ENCODE measurements at places on chromosomes 13 and 19.

DNA sequence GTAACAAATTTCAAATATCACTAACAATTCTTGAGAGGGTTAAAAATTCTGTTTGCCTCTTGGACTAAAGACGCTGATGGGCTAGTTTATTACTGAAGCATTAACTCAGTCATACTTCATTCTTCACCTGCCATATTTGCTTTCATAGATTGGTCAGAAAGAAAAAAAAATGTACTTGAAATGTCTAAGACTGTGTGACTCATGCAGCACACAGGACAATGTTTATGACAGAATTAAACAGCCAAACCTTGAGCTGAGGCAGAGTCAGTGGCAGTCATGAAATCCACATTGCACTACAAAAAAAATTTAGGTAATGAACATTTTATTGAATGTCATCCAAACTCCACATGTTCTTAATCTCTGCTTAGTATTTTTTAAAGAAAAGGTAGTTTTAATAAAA is 135.6 kb downstream of the PRR20E start:
- DNase-seq, result no peak

DNA sequence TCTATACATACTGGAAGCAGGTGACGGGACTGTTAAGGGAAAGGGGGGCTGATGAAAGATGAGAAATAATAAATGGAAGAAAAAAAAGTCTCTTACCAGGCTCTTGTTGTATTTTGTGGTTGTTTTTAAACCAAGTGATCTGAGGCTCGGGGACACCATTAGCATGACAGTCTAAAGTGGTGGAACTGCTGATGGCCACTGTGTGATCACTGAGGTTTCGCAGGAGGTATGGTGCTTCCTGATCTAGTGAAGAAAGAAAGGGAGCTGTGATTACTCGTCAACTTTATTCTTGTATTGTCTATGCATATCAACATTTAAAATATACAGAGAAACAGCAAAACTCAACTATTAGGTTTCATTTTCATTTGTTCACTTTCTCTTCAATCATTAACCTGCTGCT is 110.1 kb downstream of the FLT1 start:
- DNase-seq, result no peak

DNA sequence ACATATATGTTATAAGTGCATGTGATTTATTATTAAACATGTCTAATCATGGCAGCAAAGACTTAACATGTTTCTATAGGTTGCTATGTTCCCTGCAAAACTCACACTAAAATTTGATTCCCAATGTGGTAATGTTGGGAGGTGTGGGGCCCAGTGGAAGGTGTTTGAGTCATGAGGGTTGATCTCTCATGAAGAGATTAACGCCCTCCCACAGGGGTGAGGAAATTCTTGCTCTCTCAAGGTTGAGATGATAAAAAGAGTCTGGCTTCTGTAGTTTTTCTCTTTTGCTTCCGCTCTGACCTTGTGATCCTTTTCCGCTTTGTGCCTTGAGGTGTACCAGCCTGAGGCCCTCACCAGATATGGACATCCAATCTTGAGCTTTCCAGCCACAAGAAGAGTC is 737.5 kb upstream of the SLITRK5 start:
- no peak for DNase-seq

DNA sequence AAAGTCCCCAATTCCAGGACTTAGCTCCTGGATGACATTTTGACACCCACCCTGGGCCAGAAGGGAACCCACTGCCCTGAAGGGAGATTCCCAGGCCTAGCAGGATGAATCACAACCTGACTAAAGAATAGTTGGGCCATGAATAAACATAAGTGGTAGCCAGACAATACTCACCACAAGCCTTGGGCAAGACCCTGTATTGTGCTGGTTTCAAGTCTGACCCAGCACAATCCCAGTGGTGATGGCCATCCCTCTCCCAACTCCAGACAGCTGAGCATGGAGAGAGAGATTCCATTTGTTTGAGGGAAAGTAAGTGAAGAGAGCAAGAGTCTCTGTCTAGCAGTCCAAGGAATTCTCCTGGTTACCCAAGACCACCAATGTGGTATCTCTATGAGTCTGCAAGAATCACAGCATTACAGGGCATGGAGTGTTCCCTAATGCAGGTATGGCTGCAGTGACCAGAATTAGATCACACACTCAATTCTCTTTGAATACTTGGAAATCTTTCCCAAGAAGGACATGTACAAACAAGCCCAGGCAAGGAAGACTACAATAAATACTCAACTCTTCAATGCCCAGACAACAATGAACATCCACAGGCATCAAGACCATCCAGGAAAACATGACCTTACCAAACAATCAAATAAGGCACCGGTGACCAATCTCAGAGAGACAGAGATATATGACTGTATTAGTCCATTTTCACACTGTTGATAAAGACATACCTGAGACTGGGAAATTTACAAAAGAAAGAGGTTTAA is 158.0 kb downstream of the VWA8 start:
- peak; percentile 23 for DNase-seq

GRCh38 chr13:94666065-94666464 is 46.3 kb downstream of the SOX21 start:
- DNase-seq, result no peak

- DNase-seq, result peak; percentile 81
Measured at GRCh38 chr13:39451860-39452301, 151.1 kb downstream of the LHFPL6 start.

DNA sequence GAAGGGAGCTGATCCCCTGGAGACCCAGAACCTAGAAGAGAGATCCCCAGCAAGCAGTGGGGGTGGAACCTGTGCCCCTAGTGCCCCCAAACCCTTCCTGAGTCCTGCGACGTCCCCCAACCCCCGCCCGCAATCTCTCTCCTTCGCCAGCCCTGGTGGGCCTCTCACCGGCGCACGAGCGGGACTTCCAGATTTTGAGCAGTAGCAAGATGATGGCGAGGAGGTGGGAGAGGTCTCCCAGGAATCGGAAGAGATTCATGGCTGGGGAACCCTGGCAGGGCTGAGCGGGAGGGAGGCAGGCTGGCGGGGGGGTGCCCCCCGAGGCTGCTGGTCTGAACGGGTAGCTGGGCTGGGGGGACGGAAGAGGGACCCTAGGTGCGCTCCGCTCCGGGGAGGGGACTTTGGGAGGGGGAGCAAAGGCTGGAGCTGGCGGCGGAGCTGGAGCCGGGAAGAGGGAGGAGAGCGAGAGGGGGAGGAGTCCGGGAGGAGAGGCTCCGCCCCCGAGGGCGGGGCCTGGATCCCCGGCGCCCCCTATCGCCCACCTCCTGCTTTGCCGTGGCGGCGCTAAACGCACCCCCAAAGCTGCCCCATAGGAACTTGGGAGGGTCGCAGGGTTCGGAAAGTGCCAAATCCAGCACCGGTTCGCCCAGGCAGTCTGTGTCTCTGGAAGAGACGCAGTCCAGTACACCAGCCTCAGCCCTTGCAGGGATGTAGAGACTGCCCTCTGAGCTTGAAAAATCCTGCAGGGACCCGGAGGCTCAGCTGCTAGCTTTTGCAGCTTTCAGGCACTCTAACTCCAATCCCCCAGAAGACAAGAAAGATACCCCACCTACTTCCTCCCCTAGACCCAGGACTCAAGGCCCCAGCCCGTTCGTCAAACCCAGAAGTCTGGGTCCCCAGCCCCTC is at the start of gene KDELR1:
Gene KDELR1, minus strand, starts transcription at position 452 of the 906 bp plus-strand sequence. Its CDS starts 193 bp downstream, at position 259.
- DNase-seq, result peak; percentile 55

GRCh38 chr13:64546371-64546770 is 2683.8 kb downstream of the PCDH9 start:
- no peak for DNase-seq

GRCh38 chr19:17847538-17848366 is at the start of gene JAK3:
Gene JAK3, minus strand, starts transcription at chr19:17847982. Its CDS starts 3,565 bp downstream, at chr19:17844417.
- peak; percentile 64 for DNase-seq

- no peak for DNase-seq
Measured at GRCh38 chr13:87094646-87095045, 576.5 kb upstream of the SLITRK5 start.

DNA sequence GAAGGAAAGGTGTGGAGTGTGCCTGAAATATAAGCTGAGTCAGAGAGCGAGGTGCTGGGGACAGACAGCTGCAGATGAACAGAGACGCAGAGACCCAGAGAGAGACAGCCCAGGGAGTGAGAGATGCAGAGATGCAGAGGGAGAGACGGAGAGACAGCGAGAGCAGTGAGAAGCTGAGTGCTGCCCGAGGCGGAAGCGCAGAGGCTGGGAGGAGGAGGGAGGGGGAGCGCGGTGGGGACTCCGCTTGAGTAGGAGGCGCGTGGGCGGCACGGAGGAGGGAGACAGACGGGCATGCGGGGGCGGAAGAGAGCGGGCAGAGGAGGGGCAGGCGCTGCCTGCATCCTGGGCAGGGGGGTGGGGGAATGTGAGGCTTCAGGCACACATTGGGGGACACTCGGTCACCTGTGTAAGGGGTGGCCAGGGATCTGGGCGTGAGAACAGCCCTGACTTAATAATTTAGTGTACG is 25.7 kb downstream of the SLC8A2 start:
- peak; percentile 24 for DNase-seq

GRCh38 chr13:31385540-31385939 is 185.8 kb downstream of the B3GLCT start:
- DNase-seq, result no peak

DNA sequence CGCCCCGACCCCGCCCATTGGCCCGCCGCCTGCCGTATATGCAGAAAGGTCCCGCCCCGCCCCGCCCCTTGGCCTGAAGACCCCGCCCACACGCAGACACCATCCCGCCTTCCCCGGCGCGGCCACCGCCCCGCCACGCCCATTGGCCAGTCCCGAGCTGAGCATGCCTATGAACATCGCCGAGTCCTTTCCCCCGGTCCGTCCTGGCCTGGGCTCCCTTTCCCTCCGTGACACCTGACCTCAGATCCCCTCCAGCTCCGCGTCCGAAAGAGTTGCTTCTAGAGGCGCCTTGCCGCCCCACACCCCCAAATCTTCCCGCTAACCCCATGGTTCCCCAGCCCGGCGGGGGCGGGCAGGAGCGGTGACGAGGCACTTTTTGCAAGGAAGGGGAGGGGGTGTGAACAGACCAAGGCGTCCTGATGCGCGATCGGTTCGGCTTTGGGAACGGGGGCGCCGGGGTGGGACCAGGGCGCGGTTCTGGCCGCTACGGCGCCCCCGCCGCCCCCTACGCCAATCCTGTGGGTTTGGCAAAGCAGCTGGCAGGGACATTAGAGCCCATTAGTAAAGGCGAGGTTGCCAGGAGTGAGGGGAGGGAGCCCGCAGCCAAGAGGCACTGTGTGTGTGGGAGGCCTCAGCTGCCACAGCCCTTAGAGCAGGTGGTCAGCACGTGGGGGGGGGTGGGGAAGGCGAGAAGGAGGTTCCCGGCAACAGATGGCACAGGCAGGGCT is 406 bp upstream of the NUMBL start:
- DNase-seq, result peak; percentile 55

DNA sequence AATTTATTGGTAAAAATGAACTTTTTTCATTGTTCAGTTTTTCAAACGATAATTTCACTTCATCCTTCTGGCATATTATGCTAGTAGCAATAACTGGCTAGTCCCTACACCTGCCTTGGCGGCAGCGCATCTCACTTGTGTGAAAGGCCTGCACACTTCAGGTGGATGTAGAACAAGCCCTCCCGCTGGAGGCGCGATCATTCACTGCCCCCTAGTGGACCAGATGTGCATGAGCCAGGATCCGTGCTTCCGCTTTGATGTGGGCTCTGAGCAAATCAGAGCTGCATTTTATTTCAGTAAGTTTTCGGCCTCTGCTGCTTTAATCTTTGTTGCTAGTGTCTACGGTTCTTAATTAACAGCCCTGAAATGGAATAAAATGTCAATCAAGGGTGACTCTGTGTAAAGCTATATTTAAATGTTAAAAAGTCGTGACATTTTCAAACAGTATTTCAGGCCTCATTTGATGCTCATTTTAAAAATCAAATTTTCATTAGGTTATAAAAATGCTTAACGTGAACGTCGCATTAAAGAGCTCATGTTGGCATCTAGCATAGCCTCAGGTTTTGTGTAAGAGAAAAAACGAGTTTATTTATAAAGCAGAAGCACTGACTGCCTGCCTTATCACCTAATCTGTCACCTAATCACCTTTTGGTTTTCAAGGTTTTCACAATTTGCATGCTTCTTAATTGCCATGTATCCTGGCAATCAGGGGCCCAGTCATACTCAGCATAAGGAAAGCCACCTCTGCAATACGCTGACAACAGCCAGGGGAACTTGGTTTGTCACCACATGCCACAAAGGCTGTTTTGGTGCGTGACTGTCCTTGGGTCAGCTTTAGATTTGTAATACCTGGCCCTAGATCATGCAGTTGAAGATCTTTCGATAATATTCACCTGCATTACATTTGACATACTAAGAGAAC is 112.2 kb downstream of the TEX26 start:
- DNase-seq, result peak; percentile 66

DNA sequence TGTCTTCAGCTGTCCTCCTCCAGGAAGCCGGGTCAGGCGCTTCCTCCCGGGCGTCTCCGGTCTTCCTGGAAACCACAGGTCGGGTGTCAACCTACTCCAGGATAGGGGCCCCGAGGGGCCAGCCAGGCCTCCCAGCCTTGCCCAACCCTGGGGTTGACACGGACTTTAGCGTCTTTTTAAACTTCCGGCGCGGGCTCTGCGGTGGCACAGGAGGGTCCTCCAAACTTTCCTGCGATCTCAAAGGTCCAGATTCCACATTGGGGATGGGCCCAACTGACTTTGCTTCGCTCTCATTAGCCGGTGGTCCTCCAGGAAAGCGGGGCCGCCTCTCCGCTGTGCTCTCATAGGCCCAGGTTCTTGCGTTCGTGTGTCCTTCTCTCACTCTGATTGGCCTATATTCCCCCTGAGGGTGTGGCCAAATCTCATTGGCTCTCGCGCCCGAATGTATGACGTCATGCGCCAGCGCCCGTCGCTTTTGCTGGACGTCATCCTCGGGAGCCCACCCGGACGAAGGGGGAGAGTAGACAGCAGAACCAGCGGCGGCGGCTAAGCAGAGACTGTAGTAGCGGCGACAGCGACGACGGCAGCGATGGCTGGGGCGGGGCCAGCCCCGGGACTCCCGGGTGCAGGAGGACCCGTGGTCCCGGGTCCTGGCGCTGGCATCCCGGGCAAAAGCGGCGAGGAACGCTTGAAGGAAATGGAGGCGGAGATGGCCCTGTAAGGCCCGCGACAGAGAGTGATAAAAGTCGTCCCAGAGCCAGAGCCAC is at the start of gene RBM42:
Gene RBM42, plus strand, starts transcription at position 472 of the 767 bp plus-strand sequence. Its CDS starts 118 bp downstream, at position 590.
- DNase-seq, result peak; percentile 99

- no peak for DNase-seq
Measured at GRCh38 chr13:25847145-25847544, 204.7 kb downstream of the SHISA2 start.

GRCh38 chr13:76882431-76882830 is 3.8 kb downstream of the KCTD12 start:
- DNase-seq, result peak; percentile 55

GRCh38 chr13:46290434-46290833 is 78.7 kb downstream of the LRRC63 start:
- no peak for DNase-seq

- DNase-seq, result no peak
Measured at GRCh38 chr13:107680115-107680514, 535.2 kb downstream of the LIG4 start.

- no peak for DNase-seq
Measured at GRCh38 chr13:59373341-59373740, 790.4 kb downstream of the DIAPH3 start.

- no peak for DNase-seq
Measured at GRCh38 chr19:40923934-40924391, 41.9 kb upstream of the CYP2A7 start.

DNA sequence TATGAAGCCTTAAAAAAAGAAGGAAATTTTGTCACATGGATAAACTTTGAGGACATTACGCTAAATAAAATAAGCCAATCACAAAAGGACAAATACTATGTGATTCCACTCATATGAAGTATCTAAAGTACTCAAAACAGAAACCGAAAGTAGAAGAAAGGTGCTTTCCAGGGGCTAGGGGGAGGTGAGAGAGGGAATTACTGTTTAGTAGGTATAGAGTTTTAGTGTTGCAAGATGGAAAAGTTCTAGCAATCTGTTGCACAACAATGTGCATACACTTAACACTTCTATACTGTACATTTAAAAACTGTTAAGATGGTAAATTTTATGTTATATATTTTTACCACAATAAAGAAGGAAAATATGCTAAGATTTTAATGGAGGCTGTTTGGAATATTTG is 83.0 kb downstream of the POLR1D start:
- no peak for DNase-seq

Data from dermis microvascular lymphatic vessel endothelial cell (primary cell).